ENCODE measurements at places on chromosomes 4 and X.
A peak's percentile ranks its signal among the peaks of the same experiment; 100 is the strongest.

DNA sequence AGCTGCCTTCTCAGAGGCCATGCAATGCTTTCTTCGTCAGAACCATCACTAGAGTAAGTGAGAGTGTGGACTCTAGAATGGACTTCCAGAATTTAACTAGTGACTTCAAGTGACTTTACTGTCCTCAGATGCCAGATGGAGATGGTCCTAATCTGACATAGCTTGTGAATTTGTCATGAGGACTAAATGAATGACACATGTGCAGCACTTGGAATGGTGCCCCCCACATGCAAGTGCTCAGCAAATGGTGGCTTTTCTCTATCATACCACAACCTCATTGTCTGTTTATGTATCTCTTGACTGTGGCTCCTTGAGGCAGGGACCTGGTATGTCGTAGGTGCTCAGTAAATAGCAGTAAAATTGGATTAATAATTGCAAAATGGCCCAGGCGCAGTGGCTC is 91.6 kb upstream of the STX18 start:
- DNase-seq = no peak

DNA sequence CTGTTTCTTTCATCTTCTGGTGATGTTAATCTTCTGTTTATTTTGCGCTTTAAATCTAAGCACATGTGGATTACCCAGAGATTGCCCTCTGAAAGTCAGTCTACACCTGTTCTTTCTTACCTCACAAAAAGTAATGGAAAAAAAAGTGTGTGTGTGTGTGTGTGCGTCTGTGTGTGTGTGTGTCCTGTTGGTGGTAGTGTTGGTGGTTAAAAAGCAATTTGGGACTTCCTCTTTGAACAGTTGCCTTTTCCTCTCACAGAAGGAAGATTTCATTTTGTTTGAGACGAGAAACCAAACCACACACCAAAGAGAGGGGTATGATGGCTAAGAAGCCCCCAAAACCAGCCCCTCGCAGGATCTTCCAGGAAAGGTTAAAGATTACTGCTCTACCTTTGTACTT is at the start of gene STAP1:
Gene STAP1, plus strand, starts transcription at position 235 of the 400 bp plus-strand sequence. Its CDS starts 83 bp downstream, at position 318.
- no peak for DNase-seq

GRCh38 chr4:180598281-180598680 is 1644.9 kb upstream of the TENM3 start:
- no peak for DNase-seq

GRCh38 chrX:12007881-12008280 is 130.4 kb upstream of the FRMPD4 start:
- DNase-seq = peak; percentile 18

DNA sequence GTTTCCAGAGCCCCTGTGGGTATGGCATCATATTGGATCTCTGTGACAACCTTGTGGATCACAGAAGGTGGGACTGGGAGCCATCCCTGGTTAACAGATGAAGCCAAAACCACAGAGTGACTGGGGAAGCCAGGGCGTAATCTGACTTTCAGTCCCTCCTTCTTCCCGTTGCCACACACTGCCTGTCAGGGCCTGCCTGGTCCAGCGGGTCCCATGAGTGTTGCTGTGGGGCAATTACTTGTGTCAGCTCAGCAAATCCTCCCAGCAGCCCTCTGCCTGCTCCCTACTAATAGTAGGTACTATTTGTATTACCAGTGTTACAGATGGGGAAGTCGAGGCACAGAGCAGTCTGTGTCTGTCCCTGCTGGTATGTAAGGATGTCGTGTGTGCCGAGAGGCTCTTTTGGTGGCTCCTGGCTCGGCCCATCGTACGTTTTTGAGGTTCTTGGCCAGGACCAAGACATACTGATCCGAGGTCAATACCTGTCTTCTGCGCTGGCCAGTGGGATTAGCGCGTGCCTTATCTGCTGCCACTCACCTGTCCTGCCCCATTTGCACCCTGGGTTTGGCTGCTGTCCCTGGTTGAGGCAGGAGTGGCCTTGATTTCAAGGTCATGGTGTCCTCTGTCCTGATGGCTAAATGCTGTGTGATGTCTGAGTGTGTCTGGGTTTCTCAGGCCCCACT is 5.7 kb downstream of the NSG1 start:
- no peak for DNase-seq

DNA sequence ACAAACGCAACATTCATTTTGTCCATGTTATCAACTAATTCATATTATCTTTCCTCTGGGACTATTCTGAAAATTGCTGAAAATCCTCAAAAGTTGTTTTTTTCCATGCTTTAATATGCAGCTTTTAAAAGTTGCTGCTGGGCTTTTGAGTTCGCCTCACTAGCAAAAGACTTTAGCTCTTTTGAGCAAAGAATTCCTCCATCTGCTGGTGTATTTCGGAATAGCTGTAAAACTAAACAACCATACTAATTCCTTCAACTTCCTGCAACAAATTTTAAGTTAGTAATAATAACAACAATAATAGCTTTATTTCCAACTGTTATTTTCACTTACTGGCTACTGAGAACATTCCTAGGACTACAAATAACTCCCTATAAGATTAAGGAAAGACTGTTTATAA is 124.5 kb upstream of the PLAC1 start:
- DNase-seq = peak; percentile 54

DNA sequence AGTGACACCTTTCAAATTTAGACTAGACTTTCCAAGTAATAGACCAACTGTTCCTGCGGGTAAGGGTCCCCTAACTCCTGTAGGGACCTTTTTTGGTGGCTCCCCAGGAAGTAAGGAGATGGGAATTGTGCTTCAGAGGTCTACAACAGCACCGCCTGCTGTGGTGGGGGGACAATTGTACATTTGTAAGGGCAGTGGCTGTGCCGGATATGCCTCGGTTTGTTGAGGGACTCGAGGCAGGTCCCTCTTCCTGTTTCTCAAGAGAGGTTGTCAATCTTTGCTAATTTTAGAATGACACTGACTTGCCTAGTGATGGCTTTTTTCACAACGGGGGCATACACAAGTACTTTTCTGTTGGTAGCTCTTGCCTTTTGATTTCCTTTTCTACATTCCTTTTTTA is 15.5 kb upstream of the HSD17B11 start:
- DNase-seq = no peak

GRCh38 chrX:39830414-39830813 is 267.3 kb downstream of the BCOR start:
- no peak for DNase-seq

DNA sequence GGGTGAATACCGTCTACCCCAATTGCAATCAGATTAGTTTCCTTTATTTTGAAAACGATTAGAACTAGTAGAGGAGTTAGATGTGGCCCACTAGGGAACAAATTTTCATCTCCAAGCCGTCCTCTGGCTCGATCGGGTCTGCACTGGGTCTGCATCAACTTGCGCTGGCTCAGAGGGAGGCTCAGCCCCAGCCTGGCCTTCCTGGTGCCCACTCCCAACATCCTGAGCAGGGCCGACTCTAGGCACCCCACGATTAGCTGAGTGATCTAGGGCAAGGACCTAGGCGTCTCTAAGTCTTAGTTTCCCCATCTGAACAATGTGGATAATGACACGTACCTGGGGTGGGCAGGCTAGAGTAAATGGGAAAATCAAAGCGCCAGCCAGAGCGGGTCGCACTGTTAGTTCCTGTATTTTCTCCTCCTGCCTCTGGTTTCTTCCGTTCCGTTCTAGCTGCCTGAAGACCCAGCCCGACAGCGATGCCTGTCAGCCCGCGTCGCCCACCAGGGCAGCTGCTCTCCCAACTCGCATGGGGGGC is 7.7 kb upstream of the HAND2 start:
- no peak for DNase-seq

DNA sequence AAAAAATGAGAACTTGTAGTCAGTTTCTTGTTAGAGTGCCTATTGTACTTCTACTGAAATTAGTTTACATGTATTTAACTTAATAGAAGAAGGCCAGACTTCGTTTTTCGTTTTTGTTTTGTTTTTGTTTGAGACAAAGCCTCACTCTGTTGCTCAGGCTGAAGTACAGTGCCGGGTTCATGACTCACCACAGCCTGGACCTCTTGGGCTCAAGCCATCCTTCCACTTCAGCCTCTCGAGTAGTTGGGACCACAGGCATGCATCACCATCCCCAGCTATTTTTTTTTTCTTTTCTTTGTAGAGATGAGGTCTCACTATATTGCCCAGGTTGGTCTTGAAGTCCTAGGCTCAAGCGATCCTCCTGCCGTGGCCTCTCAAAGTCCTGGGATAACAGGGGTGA is 793.9 kb downstream of the ADGRL3 start:
- DNase-seq = no peak

- DNase-seq = peak; percentile 42
Observed at GRCh38 chrX:153953342-153953830, 8.9 kb upstream of the RENBP start.

- DNase-seq = no peak
Observed at GRCh38 chr4:122816476-122816875, 10.2 kb upstream of the FGF2 start.

- DNase-seq = no peak
Observed at GRCh38 chrX:11264925-11265324, 28.3 kb upstream of the AMELX start.

DNA sequence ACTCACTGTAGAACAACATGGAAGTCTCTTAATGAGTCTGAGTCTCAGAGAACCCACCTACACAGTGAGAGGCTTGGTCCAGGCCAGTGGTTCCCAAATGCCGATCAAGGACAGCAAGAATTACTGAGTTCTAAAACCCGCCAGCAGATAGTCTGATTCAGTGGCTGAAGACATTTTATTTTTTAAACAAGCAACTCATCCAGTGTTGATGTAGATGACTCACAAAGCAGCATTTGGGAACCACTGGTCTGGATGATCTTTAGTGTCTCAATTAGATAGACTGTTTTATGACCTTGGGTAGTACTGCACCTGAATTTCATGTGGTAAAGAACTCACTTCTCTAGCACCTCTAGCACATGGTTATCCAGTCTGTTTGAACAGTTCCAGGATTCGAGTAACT is 193.6 kb downstream of the FBXW7 start:
- DNase-seq = no peak

DNA sequence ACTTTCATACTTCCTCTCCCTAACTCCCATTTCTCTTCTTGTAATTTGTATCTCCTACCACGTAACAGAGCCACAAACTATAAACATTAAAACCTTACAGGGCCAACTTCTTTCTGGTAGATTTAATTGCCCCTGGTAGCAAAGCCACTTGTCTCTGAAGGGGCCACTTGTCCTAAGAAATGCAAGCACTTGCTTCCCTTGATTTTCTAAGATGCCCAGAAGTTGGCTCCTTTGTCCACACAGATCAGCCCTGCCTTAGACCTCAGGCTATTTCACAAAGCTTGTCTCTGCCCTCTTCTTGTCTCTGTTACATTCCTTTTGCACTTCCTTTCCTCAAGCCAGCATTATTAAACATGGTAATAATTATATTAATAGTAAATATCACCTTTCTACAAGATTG is 80.6 kb upstream of the CXXC4 start:
- DNase-seq = no peak

DNA sequence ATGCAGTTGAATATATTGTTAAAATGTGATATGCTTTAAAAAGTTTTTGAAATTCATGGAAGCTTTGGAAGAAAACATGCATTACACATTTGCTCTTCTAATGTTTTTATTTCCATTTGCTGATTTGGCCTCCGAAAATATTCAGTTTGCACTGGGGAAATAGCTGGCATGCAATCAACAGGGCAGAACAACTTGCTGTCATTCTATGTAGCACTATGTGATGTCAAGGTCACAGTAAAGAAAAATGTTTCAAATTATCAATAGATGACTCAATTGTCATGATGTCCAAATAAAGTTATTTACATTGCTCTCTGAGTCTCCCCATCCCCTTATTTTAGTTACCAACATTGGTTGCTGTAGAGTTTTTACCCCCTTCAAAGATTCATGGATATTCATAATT is 119.2 kb downstream of the TLL1 start:
- no peak for DNase-seq

GRCh38 chrX:8653956-8654355 is 78.0 kb downstream of the ANOS1 start:
- DNase-seq = no peak

DNA sequence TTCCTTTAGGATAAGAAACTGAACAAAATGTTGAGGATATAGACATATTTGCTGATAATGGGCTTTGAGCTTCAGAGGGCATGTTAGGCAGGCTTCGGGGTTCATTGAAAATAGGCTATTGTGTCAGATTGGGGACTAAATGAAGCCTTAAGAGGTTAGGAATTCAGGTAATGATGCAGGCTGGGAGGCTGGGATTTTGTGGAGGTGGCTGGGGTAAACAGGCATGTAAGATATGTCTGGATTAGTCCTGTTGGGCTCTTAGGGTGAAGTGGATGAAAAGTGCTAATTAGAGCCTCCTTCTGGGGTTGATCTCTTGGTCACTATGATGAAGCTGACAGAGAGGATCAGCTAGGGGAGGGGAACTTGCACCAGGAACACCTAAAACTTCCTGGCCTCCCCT is 80.2 kb upstream of the ESX1 start:
- DNase-seq = no peak

GRCh38 chrX:63363788-63364187 is 12.7 kb upstream of the SPIN4 start:
- DNase-seq = no peak

DNA sequence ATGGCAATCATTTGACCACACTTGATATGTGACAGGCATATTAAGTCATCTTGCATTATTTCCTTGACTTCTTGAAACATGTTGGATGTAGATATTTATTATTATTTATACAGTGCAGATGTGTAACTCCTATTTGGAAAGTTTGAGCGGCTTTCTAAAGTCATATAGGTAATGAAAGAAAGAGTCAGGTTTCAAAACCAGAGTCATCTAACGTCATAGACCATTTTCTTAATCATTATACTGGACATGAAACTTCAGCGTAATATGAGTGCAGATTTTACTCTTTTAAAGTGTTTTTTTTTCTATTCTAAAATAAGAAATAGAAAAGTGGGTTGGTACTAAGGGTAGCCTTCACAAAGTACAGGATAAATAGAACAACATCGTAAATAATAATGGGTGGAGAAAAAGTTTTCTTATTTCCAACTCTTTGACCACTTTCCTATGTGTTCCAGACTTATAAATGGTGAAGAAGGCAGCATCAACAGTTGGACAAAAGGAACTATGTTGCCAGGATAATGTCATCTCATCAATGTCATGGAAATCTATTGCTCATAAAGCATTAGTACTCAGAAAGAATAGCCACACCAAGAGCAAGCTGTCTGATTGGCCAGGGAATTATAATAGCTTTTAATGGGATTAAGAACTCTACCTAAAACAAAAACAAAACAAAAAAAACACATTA is 108.0 kb upstream of the PCDH18 start:
- no peak for DNase-seq

- peak; percentile 57 for DNase-seq
Observed at GRCh38 chrX:53682885-53683555, 3.5 kb downstream of the HUWE1 start.

- DNase-seq = no peak
Observed at GRCh38 chrX:50198348-50198747, 2.5 kb downstream of the AKAP4 start.

GRCh38 chr4:145153181-145153903 is 27.0 kb downstream of the OTUD4 start:
- DNase-seq = peak; percentile 89

Measured in endothelial cell of umbilical vein (primary cell).